ENCODE measurements at places on chromosomes 1 and 21.

- no peak for DNase-seq
Observed at GRCh38 chr1:170790175-170790574, 126.2 kb downstream of the PRRX1 start.

- no peak for DNase-seq
Observed at GRCh38 chr1:13825033-13825432, 125.0 kb downstream of the PRDM2 start.

DNA sequence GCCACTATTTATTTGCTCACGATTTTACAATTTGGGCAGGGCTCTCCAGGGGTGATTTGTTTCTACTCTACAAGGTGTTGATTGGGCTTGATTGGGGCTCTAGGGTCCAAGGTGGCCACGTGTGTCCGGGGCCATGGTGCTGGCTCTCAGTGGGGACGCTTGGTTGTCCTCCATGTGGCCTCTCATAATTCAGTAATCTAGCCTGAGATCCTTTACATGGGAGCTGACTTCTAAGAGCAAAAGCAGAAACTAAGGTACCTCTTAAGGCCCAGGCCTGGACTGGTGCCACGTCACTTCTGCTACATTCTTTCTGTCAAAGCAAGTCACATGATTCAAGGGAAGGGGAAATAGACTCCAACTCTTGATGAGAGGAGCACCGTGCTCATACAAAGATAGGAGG, 8.1 kb upstream of the PSRC1 start:
- DNase-seq = no peak

DNA sequence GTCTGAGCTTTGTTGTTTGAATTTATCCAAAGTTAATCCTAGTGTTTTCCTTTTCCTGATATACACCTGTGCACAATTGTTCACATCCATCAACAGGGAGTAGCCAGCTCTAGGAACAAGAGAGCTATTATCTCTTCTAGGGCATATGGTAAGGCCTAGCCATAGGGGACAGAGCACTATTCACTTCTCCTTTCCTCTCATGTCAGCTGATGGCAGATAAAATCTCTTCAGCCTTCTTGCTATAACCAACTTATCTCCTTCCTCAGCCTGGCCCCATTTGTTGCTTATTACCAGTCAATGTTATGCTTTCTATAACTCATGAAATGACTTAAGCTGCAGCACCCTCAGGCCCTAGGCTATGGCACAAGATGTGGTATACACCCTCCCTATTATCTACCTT, 38.9 kb downstream of the PATJ start:
- DNase-seq = no peak

GRCh38 chr1:199096591-199096990, 457.8 kb downstream of the PTPRC start:
- DNase-seq = no peak

- DNase-seq = no peak
Observed at GRCh38 chr1:244021427-244021826, 29.7 kb upstream of the ZBTB18 start.

- no peak for DNase-seq
Observed at GRCh38 chr1:50080904-50081586, 27.7 kb upstream of the ELAVL4 start.

- DNase-seq = no peak
Observed at GRCh38 chr1:79741720-79742421, 735.3 kb upstream of the ADGRL4 start.

- DNase-seq = no peak
Observed at GRCh38 chr1:14693949-14694348, 95.5 kb downstream of the KAZN start.

DNA sequence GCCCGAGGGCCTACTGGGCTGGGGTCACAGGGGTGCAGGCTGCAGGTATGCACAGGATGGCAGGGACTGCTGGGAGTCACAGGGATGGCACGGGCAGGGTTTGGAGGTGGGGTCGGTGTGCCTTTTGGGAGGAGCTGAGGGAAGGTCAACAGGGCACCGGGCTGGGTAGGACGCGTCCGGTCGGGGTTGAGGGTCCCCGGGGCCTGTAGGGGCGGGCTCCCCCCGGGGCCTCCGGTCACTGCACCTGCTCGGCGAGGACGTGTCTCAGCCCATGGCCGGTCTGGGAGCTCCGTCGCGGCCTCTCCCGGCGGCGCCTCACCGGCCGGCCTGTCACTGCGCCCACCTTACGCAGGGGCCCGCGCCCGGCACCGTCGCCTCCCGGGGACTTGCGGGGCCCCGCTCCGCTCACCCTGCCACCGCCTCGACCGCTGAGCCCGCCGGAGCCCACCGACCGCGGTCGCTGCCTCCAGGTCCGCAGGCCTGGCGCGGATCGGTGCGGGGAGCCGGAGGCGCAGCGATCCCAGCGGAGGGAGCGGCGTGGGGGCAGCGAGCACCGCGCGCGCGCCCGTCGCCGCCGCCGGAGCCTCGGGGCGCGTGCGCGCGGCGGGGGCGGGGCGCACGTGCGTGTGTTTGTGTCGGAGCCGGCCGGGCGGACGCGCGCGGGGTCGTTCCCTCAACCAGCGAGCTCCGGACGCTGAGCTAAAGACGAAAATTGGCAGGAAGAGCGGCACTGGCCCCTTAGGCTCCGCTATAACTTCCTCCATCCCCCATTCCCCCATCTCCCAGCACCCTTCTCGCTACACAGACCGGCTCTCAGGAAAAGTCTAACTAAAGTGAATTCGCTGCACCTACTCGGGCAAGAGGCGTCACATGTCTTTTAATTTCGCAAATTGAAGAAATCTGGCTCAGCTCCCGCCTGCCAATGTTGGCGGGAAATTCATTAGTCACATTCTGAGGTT, at the start of gene AMIGO1:
Gene AMIGO1, minus strand, starts transcription at position 552 of the 959 bp plus-strand sequence. CDS start 815 bp downstream, outside the sequence.
- no peak for DNase-seq

DNA sequence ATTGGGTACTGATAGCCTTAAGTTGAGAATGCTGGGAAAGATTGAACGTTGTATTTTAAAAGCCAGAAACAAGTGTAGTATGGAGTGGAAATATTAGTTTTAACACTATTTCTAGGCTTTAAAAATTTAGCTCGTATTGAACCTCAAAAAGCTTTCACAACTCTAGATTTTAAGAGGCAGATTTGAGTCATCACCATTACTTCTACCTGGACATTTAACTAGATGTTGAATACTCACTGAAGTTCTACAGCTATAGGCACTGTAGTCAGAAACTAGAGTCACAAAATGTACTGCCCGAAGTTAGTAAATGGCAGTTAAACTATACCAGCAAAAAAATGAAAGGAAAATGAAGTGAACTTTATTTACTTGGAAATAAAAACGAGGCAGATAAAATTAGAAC, 96.5 kb downstream of the NEK7 start:
- DNase-seq = no peak

DNA sequence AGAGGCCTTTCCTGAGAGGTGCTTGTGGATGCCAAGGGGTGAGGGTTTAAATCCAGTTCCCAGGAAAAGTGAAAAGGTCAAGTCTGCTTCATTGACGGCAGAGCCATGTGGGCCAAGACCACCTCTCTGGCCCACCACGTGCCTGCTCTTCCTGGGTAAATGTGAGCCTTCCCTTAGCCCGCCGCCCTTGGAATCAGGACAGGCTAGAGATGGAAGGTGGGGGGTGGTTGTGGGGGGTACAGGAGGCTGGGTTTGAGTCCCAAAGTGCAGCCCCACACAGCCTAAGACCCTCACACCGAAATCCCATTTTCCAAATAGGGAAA, 104.4 kb downstream of the EPHB2 start:
- no peak for DNase-seq

GRCh38 chr1:180230416-180230790, 339 bp downstream of the LHX4 start:
- no peak for DNase-seq

DNA sequence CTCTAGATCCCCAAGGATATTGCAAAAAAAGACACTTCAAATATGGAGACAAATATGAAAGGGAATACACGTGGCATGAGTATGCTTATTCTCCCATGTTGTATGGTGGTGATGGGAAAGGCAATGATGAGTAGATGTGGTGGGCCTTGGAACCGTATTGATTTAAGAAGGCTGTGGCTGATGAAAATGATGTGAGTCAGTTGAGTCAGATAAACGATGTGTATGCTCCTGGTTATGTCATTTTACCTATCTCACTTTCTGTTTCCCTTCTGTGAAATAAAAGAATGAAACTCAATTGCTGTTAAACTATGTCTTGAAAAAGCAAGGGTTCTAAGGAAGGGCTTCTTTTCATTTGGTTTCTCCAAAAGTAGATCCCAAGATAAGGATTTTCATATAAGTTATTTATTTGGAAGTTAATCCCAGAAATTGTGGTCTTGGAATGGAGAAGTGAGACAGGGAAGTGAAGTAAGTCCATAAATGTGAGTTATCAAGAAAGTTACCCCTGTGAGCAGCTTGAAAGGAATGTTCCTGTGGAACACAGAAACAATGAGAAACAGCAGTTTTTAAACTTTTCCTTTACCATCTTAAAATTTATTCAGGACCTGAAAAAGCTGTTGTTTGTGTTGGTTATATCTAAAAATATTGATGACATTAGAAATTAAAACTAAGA, 292.0 kb downstream of the DUSP10 start:
- DNase-seq = no peak

GRCh38 chr1:9600861-9601834, 12.4 kb downstream of the TMEM201 start:
- DNase-seq = no peak

GRCh38 chr1:3029481-3029961, 8.3 kb downstream of the ACTRT2 start:
- no peak for DNase-seq

DNA sequence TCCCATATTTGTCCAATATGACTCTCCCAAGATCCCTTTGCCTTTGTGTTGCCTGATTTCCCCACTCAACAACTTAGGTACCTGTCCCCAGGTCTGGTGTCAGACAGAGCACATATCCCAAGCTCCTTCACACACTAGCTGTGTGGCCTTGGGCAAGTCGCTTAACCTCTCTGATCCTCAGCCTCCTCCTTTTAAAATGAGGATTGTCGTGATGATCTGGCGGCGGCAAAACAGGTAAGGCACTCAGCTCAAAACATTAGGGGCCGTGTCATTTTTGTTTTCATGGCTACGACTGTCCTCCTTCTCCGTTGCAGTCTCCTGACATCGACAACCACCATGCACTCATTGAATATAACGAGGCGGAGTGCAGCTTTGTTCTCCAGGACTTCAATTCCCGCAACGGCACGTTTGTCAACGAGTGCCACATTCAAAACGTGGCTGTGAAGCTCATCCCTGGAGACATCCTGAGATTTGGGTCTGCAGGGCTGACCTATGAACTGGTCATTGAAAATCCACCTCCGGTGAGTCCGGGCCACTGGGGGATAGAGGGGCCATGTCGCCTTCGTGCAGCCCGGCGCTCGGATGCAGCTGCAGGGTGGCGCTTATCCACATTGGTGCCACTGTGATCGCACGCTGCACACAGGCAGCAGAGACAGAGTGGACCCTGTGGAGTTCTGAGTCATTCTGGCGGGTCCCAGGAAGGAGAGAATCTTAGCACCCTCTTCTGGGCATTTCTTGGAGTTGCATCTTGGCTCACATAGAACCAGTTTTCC, 25.2 kb downstream of the FHAD1 start:
- peak; percentile 72 for DNase-seq

DNA sequence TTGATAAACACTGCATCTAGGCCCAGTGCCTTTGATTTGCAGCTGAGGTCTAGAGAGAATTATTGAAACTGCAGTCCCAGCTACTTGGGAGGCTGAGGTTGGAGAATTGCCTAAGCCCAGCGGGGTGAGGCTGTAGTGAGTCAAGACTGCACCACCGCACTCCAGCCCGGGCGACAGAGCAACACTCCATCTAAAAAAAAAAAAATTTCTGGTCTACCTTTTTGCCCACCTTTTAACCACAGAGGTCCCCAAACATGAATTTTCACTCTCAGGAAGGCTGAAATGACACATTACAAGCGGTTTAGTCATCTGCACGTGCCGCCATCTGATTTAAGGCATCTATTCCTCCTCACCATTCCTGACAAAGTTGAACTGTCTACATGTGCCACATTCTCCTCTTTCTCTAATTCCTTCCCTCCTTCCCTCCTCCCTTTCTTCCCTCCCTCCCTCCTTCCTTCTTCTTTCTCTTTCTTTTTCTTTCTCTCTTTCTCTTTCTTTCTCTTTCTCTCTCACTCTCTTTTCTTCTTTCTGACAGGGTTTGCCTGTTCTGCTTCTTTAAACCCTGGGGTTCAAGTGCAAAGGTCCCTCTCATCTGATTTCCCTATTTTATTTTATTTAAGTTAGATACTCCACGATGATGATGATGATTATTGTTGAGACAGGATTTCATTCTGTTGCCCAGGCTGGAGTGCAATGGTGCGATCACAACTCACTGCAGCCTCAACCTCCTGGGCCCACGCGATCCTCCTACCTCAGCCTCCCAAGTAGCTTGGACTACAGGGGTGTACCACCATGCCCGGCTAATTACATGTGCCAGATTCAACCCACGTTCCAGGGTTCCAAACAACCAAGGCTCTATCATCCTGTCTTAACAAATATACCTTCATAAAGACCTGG, 3.0 kb upstream of the SOD1 start:
- no peak for DNase-seq

GRCh38 chr1:43839056-43839455, 94.5 kb upstream of the ARTN start:
- no peak for DNase-seq

- DNase-seq = no peak
Observed at GRCh38 chr1:23217421-23218115, at the start of gene HTR1D. Gene HTR1D, minus strand, starts transcription at chr1:23217502. Its CDS starts 23,283 bp downstream, at chr1:23194219.

GRCh38 chr1:42431514-42431913, 24.3 kb downstream of the ZMYND12 start:
- peak; percentile 8 for DNase-seq

DNA sequence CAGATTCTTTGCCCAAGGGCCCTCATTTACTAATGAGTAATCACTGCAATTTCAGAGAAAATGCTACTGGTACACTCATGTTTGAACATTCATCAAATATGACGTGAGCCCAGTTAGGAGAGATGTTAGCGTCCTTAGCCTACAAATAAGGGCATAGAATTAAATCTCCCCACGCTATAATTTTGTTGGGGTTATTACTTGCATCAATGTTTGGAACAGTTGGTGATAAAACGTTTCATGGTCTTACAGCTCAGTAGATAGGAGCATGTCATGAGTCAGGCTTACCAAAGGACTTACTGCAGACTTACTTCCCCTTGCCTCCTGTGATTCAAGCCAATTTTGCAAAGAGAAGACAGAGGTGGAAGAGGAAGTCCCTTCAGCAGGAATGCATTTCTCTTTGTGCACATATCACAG, 304.0 kb downstream of the KIF26B start:
- DNase-seq = no peak

GRCh38 chr21:38533887-38534286, 35.6 kb upstream of the ERG start:
- no peak for DNase-seq

DNA sequence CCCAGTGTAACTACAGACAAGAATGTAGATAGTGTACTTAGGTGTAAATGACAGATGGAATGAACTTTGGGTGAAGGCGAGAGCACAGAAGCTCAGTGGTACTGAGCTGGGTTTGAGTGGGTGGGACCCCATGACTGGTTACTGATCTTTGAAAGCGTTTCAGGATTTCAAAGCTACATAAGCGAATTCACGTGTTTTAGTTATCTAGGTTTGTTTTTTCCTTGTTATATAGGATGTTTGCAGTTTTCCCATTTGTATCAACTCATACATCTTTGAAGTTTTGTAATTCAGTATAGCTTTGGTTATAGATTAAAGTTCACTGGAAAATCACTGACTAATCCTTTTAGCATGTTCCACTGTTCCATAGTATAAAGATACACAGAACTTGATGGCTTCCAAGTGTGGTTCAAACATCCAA, 182.5 kb downstream of the NFIA start:
- no peak for DNase-seq

GRCh38 chr1:53071167-53071865, 9.3 kb downstream of the PODN start:
- DNase-seq = no peak

Measured in Caco-2 (cell line).